ENCODE measurements at places on chromosomes 11 and 22.

- no peak for DNase-seq
These were observed 123.4 kb downstream of the DSCAML1 start for GRCh38 chr11:117673602-117674001.

- no peak for DNase-seq
These were observed 12.9 kb upstream of the CRKL start for GRCh38 chr22:20904008-20904979.

- no peak for DNase-seq
These were observed 9.9 kb upstream of the ACER3 start for GRCh38 chr11:76850815-76851214.

- DNase-seq = no peak
These were observed 26.0 kb downstream of the IL10RA start for GRCh38 chr11:118012083-118012669.

- no peak for DNase-seq
These were observed 186.1 kb downstream of the MYO18B start for GRCh38 chr22:25928038-25928437.

- DNase-seq = peak; percentile 89
These were observed 43.6 kb downstream of the LRRC32 start for GRCh38 chr11:76626921-76627401.

- peak; percentile 75 for DNase-seq
These were observed 8.2 kb downstream of the PDGFB start for GRCh38 chr22:39236321-39237317.

- DNase-seq = no peak
These were observed 9.4 kb upstream of the NAP1L4 start for GRCh38 chr11:3001496-3001895.

- no peak for DNase-seq
These were observed 75.8 kb downstream of the NAT10 start for GRCh38 chr11:34181251-34181650.

GRCh38 chr11:19713196-19714021, 772 bp downstream of the NAV2 start:
- peak; percentile 17 for DNase-seq

DNA sequence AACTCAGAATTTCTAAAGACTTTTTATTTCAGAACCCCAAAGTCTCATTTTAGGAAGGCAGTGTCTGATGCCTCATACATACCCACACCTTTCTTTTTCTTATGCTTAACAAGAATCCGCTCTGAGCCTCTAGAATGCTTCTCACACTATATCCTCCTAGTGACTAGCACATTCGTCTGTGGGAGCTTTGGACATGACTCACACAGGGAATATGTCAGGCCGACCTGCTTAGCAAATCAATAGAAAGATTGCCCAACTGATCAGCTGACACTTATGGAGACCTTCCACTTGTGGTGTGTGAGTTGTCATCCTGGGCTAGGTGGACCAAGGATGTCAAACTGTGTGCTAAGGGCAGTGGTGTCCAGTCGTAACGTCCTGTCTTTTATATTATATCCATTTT, 129.9 kb upstream of the TTC12 start:
- DNase-seq = no peak

DNA sequence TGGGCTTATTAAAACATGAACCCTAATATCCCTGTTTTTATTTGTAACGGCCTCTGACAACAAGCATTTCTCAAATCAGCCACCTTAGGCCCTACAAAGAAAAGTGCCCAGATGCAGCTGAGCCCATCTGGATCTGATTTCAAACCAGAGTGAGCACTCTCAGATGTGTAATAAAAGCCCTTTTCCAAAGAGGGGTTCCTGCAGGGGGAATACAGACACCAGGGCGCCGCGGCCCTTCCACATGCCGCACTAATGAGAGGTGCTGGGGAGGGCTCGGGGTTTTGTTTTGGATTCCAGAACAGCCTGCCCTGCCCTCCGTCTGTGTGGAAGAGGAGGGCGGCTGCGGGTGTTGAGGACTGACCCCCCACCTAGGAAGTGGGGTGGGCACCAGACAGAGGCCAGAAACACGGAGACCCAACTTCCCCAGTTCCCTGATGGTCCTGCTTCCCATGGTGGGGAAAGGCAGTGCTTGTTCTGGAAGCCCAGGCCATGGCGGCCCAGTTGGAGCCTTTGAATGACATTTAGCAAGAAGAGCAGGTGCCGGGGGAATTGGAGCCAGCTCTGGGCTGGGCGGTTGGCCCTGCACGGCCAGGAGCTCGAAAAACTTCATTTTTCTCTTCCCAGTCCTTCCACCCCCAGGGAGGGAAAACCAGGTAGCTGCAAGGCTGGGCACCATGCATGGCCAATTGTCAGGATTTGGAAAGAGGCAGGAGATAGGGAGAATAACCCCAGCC, 63.7 kb downstream of the MACROD1 start:
- no peak for DNase-seq

DNA sequence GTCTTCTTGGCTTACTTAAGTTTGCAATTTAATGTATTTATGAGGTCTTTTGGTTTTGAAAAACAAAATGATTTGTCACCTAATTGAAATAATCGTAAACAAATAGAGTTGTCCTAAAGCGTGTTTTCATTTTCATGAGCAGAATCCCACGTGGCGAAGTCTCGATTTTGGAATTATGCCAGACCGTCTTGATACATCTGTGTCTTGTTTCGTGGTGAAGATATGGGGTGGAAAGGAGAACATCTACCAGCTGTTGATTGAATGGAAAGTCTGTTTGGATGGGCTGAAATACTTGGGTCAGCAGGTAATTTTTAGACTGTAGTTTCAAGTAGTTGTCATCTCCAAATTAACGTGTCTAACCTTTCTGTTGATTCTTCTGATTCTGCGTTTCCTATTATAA, 64.7 kb downstream of the UVRAG start:
- DNase-seq = no peak

DNA sequence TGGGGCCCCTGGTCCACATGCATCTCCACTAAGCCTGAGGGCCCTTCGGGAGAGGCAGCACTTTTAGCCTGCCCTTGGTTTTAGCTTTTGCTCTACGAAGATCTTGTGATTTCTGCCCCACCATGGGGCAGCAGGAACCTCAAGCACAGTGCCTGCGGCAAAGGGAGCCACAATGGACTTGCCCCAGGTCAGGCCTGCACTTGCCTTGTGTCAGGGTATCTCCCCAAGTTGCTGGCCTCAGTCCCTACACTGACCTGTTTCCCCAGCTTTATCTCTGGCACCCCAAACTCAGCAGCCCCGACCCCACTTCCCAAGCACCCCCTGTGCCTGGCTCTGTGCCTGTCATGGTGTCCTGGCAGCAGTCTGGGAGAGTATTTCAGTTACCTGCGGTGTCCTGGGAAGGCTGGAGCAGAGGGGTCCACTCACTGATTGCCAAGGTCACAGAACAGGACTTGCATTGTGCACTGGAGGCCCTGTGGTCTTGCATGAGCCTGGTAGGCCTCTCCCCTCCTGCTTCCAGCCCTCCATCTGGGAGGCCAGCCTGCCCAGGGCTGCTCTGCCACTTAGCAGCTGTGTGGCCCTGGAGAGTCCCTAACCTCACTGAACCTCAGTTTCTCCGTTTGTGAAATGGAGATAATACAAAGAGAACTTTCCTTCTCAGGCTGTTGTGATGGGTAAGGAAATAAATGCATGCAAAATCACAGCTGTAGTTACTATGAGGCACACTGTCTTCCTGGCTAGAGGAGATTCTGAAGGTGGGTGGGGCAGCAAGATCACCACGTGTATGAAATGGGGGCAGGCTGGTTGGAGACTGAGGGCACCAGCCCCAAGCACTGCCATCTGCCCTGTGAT, 3.6 kb upstream of the AIFM3 start:
- DNase-seq = no peak

All from stimulated activated naive CD8-positive, alpha-beta T cell treated with anti-CD3 and anti-CD28 coated beads, Interleukin-15, Interleukin-2, amounts not matched to agents 100 U/mL and 50 U/mL, for 24 hours (primary cell).